ENCODE measurements at places on chromosomes 6 and 20.

DNA sequence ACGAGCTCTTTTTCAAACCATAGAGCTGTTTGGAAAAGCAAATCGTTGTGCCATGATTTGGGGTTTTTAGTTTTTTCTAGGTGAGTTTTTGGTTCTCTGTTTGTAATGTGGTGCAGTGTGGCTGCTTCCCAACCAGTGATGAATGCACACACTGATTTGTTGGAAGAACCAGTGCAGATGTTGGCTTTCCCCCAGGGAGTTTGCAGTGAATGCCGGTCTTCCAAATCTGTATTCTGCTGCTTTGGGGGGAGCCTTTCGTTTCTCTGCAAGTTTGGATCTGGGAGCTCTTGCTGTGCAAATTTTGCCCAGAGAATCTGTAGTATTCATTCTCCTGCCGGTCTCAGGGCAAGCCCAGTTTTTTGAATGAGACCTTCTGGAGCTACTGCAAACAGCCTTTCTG lies 14.5 kb downstream of the HECA start:
- no peaks in the 10 kb centered on the region for H3K36me3 ChIP-seq
- peaks cover 55% of the 10 kb centered on the region for H3K4me1 ChIP-seq
- no peak overlapping the region for H3K4me3 ChIP-seq

DNA sequence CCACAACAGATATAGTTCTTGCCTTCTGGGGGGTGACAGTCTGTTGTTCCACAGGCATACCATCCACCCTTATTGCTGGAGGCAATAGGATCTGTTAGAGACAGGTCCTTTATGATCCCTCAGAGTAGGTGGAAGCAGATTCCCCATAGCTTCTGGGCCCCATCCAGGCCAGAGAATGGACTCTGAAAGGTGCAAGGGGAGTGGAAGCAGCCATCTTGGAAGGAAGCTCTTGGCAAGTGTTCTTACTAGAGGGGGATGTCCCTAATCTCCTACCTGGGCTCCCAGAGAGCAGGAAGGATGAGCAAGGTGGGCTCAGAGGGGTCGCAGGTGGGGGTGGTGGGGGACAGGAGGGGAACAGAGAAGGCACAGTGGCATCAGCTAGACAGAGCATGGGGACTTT lies 33.4 kb downstream of the CEBPB start:
- no peak overlapping the region for H3K27ac ChIP-seq
- DNase-seq = no peak
- no peaks in the 10 kb centered on the region for H3K27me3 ChIP-seq
- no peaks in the 10 kb centered on the region for H3K36me3 ChIP-seq

DNA sequence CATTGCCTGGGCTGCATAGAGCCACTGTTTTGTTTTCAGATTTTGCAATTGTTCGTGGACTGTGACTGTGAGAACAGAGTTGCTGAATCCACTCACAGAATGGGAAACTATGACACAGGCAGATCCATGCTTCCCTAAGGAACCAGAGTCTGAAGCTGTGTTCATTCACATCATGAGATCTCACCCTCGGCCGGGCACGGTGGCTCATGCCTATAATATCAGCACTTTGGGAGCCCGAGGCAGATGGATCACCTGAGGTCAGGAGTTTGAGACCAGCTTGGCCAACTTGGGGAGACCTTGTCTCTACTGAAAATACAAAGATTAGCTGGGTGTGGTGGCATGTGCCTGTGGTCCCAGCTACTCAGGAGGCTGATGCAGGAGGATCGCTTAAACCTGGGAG lies 139.2 kb upstream of the SALL4 start:
- no peak overlapping the region for H3K27ac ChIP-seq
- H3K27me3 ChIP-seq = no peaks in the 10 kb centered on the region

DNA sequence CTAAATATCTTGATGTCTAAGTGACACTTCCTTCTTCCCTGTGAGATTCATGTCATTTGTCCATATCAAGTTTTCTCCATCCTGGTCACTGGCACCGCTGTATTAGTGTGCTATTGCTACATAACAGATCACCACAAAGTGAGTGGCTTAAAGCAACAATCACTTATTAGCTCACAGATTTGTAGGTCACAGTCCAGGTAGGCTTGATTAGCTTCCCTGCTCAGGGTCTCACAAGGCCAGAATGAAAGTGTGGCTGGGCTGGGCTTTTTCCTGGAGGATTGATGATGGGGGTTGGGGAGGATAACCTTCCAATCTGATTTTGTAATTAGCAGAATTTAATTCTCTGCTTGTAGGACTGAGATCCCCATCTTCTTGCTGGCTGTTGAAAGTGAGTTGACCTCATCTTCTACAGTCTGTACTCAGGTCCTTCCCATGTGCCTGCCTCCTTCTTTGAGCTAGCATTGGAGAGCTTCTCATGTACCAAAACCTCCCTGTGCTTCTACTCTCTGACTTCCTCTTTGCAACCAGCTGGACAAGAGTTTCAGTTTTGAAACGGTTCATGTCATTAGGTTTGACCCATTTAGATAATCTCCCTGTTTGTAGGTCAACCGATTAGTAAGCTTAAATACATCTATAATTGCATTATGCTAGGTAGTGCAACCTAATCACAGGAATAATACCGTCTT lies 152.4 kb upstream of the MAN1A1 start:
- H3K27me3 ChIP-seq = no peaks in the 10 kb centered on the region
- no peak overlapping the region for H3K27ac ChIP-seq
- H3K4me1 ChIP-seq = no peaks in the 10 kb centered on the region
- no peaks in the 10 kb centered on the region for H3K36me3 ChIP-seq

- no peaks in the 10 kb centered on the region for H3K4me1 ChIP-seq
- no peak overlapping the region for H3K27ac ChIP-seq
- DNase-seq = no peak
- no peaks in the 10 kb centered on the region for H3K27me3 ChIP-seq
These were observed 27.6 kb upstream of the SCAF8 start for GRCh38 chr6:154705471-154706113.

- no peaks in the 10 kb centered on the region for H3K27me3 ChIP-seq
- H3K27ac ChIP-seq = peak overlapping the region; percentile 42
- no peak overlapping the region for H3K4me3 ChIP-seq
- no peaks in the 10 kb centered on the region for H3K4me1 ChIP-seq
These were observed 46.2 kb downstream of the OGFRL1 start for GRCh38 chr6:71334768-71335167.

DNA sequence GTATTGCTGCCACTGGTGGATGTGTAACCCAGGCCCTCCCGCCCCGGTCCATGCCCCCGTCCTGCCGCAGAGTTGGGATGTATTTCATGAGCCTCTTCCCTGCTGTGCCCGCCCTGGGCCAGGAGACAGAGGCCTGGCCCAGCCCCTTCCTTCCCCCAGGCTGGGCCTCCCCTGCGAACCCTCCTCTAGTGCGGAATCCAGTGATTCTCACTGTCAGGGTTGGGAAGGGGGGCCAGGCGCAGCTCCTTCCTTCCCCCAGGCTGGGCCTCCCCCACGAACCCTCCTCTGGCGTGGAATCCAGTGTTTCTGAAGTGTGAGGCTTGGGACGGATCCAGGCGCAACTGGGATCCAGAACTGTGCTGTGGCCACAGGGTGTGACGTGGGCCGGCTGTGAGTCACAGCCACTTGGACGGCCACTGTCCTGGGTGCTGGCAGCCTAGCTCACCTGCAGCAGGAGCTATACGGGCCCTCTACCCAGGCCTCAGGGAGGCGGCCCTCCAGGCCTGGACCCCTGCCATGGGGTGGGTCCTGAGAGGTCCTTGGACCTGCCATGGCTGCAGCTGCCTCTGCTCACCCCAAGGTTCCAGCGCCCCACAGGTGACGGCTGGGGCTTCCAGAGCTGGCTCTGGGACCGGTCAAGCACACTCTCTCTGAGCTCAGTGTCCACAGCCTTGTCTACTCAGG lies 28.3 kb downstream of the COL20A1 start:
- no peaks in the 10 kb centered on the region for H3K4me1 ChIP-seq
- H3K4me3 ChIP-seq = no peak overlapping the region
- H3K27ac ChIP-seq = no peak overlapping the region
- peak; percentile 52 for DNase-seq
- H3K36me3 ChIP-seq = no peaks in the 10 kb centered on the region

GRCh38 chr6:125808591-125808990 lies 17.8 kb downstream of the NCOA7 start:
- no peaks in the 10 kb centered on the region for H3K4me1 ChIP-seq
- no peak for DNase-seq
- no peaks in the 10 kb centered on the region for H3K36me3 ChIP-seq
- no peak overlapping the region for H3K27ac ChIP-seq

- H3K4me1 ChIP-seq = no peaks in the 10 kb centered on the region
- no peaks in the 10 kb centered on the region for H3K36me3 ChIP-seq
- peaks cover 24% of the 10 kb centered on the region for H3K27me3 ChIP-seq
These were observed 8.3 kb downstream of the SEMG2 start for GRCh38 chr20:45229264-45230056.

DNA sequence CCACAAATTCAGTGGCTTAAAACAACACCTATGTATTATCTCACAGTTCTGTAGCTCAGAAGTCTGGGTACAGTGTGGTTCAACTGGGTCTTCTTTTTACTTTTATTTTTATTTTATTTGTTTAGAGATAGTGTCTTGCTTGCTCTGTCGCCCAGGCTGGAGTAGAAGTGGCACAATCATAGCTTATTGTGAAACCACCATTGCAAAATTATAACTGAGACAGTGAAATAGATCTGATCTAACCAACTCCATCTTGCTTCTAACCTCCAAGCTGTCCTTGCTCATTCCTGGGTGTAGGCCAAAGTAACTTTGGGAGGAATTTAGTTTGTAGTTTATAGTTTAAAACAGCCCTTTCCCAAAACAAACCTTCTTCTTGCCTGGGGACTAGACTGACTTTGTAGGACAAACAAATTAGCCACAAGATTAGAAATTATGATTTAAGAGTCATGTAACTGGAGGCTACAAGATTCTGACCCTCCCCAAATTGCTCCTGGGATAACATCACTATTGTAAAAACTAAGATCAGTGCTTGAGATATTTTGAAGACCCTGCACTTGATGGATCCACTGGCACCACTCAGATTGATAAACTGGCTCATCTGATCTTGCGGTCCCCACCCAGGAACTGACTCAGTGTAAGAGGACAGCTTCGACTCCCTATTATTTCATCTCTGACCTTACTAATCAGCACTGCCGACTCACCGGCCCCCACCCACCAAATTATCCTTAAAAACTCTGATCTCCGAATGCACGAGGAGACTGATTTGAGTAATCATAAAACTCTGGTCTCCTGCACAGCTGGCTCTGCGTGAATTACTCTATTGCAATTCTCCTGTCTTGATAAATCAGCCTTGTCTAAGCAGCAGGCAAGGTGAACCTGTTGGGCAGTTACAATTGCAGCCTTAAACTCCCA lies 193.4 kb upstream of the CDYL start:
- H3K27ac ChIP-seq = peak overlapping the region; percentile 53
- no peak overlapping the region for H3K4me3 ChIP-seq
- H3K4me1 ChIP-seq = peaks cover 5% of the 10 kb centered on the region
- no peaks in the 10 kb centered on the region for H3K36me3 ChIP-seq
- no peaks in the 10 kb centered on the region for H3K27me3 ChIP-seq

DNA sequence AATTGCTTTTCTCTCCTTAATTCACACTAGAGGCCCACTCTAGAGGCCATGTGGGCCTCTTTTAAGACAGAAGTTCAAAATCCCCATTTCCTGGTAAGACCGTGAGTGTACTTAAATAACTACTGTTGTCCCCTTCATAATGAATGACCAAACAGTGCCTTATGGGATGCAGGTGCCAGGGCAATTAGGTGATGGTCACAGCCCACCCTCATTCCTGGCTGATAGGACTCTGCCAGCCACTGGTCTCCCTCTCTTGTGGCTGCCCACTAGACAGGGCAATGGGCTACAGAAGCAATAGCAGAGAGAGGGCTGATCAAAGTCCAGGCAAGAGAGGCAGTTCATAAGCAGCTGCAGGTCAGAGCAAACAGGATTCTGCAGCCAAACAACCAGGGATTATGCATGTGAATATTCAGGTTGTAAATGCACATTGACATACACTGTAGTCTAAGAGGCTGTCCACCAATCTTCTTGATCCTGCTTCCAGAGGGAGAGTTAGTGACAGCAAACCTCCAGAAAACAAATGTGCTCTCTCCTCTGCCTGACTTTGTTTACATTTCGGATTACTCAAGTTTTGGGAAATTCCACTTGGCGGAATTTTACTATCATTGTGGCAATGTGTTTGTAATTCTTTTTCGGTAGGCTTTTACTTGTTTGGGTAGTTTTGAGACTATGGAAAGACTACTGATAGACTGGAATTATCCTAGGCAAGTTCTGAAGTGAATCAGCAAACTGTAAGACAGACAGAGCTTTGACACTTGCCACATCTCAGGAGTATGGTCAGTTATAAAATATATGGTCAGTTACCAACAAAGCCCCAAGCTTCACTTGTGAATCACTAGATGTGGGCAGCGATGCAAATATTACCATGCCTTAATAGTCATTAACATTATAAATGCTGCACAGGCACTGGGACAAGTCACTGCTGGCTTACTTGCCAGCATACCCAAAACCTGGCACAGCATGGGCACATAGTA lies 12.8 kb downstream of the PTPRK start:
- H3K36me3 ChIP-seq = no peaks in the 10 kb centered on the region
- peak overlapping the region; percentile 84 for H3K27ac ChIP-seq
- peak; percentile 57 for DNase-seq

DNA sequence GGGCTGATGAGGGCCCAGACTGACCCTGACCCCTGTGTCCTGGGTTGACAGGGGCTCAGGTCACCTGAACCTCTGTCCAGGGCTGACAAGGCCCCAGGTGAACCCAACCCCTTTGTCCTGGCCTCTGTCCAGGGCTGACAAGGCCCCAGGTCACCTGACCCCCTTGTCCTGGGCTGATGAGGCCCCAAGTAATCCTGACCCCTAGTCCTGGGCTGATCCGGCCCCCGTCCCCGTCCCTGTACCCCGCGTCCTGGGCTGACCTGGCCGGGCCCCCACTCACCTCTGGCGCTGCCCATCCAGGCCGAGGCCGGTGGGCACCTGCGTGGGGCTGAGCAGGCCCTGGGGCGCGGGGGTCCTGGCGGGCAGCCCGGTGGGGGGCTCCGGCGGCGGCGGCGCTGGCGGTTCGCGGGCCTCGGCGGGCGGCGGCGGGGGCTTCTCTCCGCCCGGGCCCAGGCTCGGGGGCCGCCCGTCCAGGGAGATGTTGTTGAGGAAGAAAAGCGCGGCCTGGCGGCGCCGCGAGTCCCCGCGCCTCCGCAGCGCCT lies 379 bp downstream of the CABLES2 start:
- H3K4me3 ChIP-seq = peak overlapping the region; percentile 70
- peaks cover 20% of the 10 kb centered on the region for H3K4me1 ChIP-seq
- DNase-seq = no peak

GRCh38 chr20:3784216-3784853 lies 2.2 kb downstream of the CENPB start:
- H3K36me3 ChIP-seq = no peaks in the 10 kb centered on the region
- no peak overlapping the region for H3K4me3 ChIP-seq
- H3K27ac ChIP-seq = no peak overlapping the region
- H3K27me3 ChIP-seq = peaks cover under 1% of the 10 kb centered on the region
- DNase-seq = no peak
